ENCODE measurements at places on chromosomes 1 and 21.

GRCh38 chr1:27632387-27633297, 2.3 kb downstream of the FGR start:
- DNase-seq = no peak

GRCh38 chr1:46370214-46370633, 23.9 kb upstream of the FAAH start:
- DNase-seq = no peak

GRCh38 chr1:28313702-28314546, 14.9 kb upstream of the MED18 start:
- DNase-seq = peak; percentile 79

- DNase-seq = no peak
Observed at GRCh38 chr1:17933501-17933900, 174.1 kb upstream of the IGSF21 start.

GRCh38 chr1:46681333-46682034, 9.8 kb downstream of the TEX38 start:
- DNase-seq = no peak
